Small intestine (tissue), 16 donors: ENCODE measurements at places on chromosomes 7 and 10. TPM values are rescaled to one million over a fixed set of nuclear protein-coding genes. Genes with fewer than 3 reads are reported as not detected.

The ATP6V0A4 gene
- polyA plus RNA-seq, result 0.06 TPM

The GDF2 gene
- not detected for polyA plus RNA-seq

The DNAH11 gene
- polyA plus RNA-seq, result 0.24 TPM

The SFTPD gene
- 0.18 TPM for polyA plus RNA-seq

The ZPBP gene
- polyA plus RNA-seq, result not detected

The SUN3 gene
- not detected for polyA plus RNA-seq

The TSPAN12 gene
- polyA plus RNA-seq, result 31.3 TPM

The AMPH gene
- polyA plus RNA-seq, result 1.6 TPM

The GRIFIN gene
- not detected for polyA plus RNA-seq

The PDK4 gene
- 98.5 TPM for polyA plus RNA-seq

The PTCD1 gene
- polyA plus RNA-seq, result 3.8 TPM

The NSMCE4A gene
- 56.2 TPM for polyA plus RNA-seq

The SAP25 gene
- 7.1 TPM for polyA plus RNA-seq

The TMEM196 gene
- polyA plus RNA-seq, result not detected

The TRPV5 gene
- 0.03 TPM for polyA plus RNA-seq

The SPDYE6 gene
- 3.3 TPM for polyA plus RNA-seq

The RPEL1 gene
- not detected for polyA plus RNA-seq

The AGMO gene
- polyA plus RNA-seq, result 23.0 TPM

The KIAA1549 gene
- 2.7 TPM for polyA plus RNA-seq

The VIPR2 gene
- 1.2 TPM for polyA plus RNA-seq

The NPY gene
- 96.4 TPM for polyA plus RNA-seq

The CCDC146 gene
- polyA plus RNA-seq, result 2.4 TPM

The AGBL3 gene
- polyA plus RNA-seq, result 0.89 TPM

The NRCAM gene
- polyA plus RNA-seq, result 0.27 TPM

The LIPJ gene
- polyA plus RNA-seq, result not detected

The WNT16 gene
- 0.10 TPM for polyA plus RNA-seq

The TMEM209 gene
- 4.3 TPM for polyA plus RNA-seq

The TMUB1 gene
- 144 TPM for polyA plus RNA-seq

The EPO gene
- not detected for polyA plus RNA-seq

The DGKI gene
- polyA plus RNA-seq, result 0.54 TPM

The ANXA8 gene
- polyA plus RNA-seq, result 0.09 TPM

The DPYSL4 gene
- 1.0 TPM for polyA plus RNA-seq

The CYP2C18 gene
- polyA plus RNA-seq, result 69.7 TPM

The CALHM3 gene
- not detected for polyA plus RNA-seq

The MALRD1 gene
- polyA plus RNA-seq, result 201 TPM

The PON1 gene
- polyA plus RNA-seq, result 9.5 TPM

The GPR158 gene
- polyA plus RNA-seq, result 0.33 TPM

The RARRES2 gene
- polyA plus RNA-seq, result 34.9 TPM

The CALY gene
- polyA plus RNA-seq, result 3.0 TPM

The CCDC172 gene
- not detected for polyA plus RNA-seq

The OLAH gene
- 0.63 TPM for polyA plus RNA-seq
